Upper lobe of right lung (tissue), 1 donor: ENCODE measurements at places on chromosomes 1 and 21. TPM values are rescaled to one million over a fixed set of nuclear protein-coding genes. Genes with fewer than 3 reads are reported as not detected.

DYNLT5 gene
- 3.3 TPM for total RNA-seq

PLA2G2A gene
- total RNA-seq = 19.7 TPM

S100A3 gene
- 1.3 TPM for total RNA-seq

LRRC40 gene
- total RNA-seq = 10.3 TPM

RXRG gene
- 9.1 TPM for total RNA-seq

KRTAP19-1 gene
- total RNA-seq = not detected

SLC16A4 gene
- 15.9 TPM for total RNA-seq

LAMB3 gene
- total RNA-seq = 83.3 TPM

DNA sequence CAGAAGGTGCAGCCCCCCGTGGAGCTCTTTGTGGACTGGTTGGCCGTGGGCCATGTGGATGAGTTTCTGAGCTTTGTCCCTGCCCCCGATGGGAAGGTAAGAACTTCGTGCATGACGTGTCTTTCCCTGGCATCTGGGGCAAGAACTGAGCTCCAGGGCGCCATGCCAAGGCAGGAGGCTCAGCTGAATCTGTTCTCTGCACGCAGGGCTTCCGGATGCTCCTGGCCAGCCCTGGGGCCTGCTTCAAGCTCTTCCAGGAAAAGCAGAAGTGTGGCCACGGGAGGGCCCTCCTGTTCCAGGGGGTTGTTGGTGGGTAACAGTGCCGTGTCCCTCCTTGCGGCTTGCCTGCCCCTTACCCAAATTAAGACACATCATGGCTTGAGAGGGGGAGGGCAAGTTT, 27.7 kb downstream of the PADI3 start:
- peak; percentile 64 for DNase-seq
- H3K27ac ChIP-seq = no peak overlapping the region
- peaks cover under 1% of the 10 kb centered on the region for H3K4me1 ChIP-seq
- H3K27me3 ChIP-seq = peaks cover 11% of the 10 kb centered on the region
- no peak overlapping the region for H3K4me3 ChIP-seq

DNA sequence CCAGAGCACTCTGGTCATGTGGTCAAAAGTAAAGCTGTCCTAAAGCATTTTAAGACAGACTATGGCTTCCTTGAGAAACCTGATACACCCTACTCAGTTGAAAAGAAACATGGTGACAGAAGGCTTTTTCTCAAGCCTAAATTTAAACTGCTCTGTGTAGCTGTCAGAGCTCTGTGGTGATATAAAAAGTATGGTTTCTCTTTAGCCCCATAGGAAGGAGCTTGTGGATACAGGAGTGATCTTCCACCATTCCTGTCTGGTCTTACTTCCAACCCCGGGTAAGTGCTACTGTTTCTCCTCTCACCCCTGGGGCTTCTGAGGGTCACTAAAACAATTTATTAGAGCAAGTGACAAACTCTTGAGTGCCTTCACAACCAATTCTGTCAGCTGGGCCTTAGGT, 8.5 kb downstream of the TP53BP2 start:
- no peaks in the 10 kb centered on the region for H3K36me3 ChIP-seq
- H3K4me3 ChIP-seq = no peak overlapping the region
- no peak overlapping the region for H3K27ac ChIP-seq

- no peaks in the 10 kb centered on the region for H3K36me3 ChIP-seq
- H3K27me3 ChIP-seq = no peaks in the 10 kb centered on the region
- H3K4me3 ChIP-seq = peak overlapping the region; percentile 97
- H3K27ac ChIP-seq = peak overlapping the region; percentile 100
Observed at GRCh38 chr1:114758256-114758832, 560 bp upstream of the CSDE1 start.

- no peaks in the 10 kb centered on the region for H3K36me3 ChIP-seq
- no peak overlapping the region for H3K4me3 ChIP-seq
- H3K27me3 ChIP-seq = peaks cover 11% of the 10 kb centered on the region
- no peaks in the 10 kb centered on the region for H3K4me1 ChIP-seq
- no peak for DNase-seq
Observed at GRCh38 chr1:153246018-153246417, 13.5 kb upstream of the LORICRIN start.

- no peak for DNase-seq
- no peak overlapping the region for H3K27ac ChIP-seq
- H3K36me3 ChIP-seq = no peaks in the 10 kb centered on the region
- H3K4me1 ChIP-seq = no peaks in the 10 kb centered on the region
Observed at GRCh38 chr1:5780324-5780716, 211.9 kb downstream of the NPHP4 start.

DNA sequence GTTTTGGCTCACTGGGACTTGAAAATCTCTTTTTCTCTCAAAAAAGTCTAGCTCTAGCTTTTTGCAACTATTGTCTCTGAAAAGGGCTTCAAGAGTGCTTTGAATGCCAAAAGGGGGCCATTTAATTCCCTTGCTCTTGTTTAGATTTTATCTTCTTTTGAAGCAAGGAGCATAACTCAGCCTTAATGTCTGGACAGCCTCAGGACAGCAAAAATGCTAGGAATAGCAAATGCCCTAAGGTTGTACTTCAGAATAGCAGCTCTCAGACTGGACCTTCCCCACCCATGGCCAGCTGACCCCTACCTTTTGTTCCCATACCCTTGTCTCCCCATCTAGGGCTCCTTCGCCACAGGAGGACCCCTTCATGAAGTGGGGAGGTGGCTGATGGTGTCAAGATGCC, 121.4 kb downstream of the KCNK1 start:
- no peak for DNase-seq
- no peaks in the 10 kb centered on the region for H3K4me1 ChIP-seq
- no peak overlapping the region for H3K4me3 ChIP-seq

DNA sequence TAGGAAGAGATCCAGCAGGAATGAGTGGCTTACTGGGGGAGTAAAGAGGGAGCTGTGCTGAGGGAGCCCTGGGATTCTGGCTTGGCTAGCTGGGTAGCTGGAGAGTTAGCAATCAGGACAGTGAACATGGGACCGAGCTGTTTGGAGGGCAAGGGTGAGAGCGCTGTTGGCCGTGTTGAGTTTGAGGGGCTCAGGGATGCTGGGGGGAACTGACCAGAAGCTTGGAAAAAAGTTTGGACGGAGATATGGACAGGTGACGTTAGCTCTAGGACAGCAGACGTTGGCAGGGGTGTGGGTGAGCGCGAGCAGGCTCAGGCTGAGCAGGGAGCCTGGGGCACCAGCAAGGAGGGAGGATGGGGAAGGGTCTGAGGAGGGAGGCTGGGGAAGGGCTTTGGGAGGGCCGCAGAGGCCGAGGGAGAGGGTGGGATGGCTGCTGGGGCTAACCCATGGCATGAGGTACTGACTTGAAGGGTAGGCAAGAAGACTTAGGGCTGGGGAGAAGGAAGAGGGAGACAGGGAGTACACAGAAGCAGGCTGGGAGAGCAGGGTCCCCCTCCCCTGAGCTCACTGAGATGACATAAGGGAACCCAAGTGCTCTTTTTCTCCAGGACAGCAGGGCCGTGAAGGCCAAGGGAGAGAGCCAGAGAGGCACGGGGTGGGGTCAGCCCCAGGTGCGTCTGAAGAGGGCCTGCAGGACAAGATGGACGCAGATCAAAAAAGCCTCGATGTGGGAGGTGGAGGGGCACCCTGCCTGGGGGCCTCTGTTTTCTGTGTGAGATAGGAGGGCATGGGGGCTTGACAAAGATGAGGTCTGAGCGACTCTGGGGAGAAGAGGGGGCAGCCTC, 8.2 kb downstream of the SH2D2A start:
- peaks cover 18% of the 10 kb centered on the region for H3K4me1 ChIP-seq
- no peak overlapping the region for H3K27ac ChIP-seq
- no peaks in the 10 kb centered on the region for H3K36me3 ChIP-seq
- DNase-seq = no peak
- no peak overlapping the region for H3K4me3 ChIP-seq

DNA sequence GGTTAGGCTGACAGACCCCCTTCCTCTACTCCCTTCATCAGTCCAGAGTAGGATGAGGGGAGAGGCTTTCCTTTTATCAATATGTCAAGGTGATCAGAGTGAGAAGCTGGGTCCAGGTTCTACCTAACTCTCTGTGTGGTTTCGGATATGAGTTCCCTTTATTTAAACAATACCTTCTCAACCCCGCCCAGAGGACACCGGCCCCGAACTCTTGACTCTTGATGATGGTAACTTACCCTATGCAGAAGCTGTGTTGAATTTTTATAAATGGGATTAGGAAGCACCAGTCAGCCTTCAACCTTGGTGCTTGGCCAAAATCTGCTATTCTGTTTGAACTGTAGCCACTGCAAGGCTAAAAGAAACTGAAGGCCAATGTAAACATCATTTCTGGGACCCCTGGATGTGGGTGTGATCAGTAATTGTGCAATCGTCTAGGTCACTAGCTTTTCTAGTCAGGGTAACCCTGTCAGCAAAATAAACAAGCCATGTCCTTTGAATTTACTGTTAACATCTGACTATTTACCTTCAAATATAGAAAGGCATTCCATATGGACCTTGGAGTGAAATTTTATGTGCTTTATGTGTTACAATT, 398.3 kb downstream of the SEC16B start:
- DNase-seq = no peak
- H3K27me3 ChIP-seq = no peaks in the 10 kb centered on the region
- H3K27ac ChIP-seq = no peak overlapping the region
- no peaks in the 10 kb centered on the region for H3K36me3 ChIP-seq
- H3K4me3 ChIP-seq = no peak overlapping the region

DNA sequence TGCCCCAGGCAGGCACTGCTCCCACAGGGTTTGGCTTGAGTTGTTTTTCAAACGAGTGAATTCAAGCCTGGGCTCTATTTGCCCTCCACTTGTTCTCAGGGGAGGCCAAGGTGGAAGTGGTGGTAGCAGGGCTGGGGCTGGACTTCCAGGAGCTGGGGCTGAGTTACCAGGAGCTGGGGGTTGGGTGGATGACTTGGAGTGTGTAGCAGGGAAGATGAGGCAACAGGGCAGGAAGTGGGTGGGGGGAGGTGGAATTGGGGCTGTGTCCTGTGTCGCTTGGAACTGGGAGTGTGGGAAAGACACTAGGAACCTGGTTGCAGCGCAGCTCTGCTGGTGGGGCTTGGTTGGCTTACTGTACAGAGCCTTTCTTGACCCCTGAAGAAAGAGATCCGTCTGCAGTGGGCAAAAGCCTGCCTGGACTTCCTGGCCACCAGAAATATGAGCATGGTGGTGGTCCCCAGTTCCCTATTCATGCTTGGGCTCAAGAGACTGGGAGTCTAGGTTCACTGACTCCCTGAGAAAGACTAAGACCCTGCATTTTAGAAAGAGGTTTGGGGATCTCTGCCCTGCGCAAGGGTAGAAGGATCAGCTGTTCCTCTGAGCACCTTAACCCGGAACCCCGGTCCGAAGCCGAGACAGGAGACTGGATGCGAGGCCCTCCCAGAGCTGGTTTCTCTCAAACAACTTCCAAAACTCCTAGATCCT, 3.1 kb downstream of the TFAP2E start:
- H3K27ac ChIP-seq = no peak overlapping the region
- DNase-seq = peak; percentile 69
- H3K4me1 ChIP-seq = peaks cover 8% of the 10 kb centered on the region
- H3K36me3 ChIP-seq = no peaks in the 10 kb centered on the region
- peak overlapping the region; percentile 52 for H3K4me3 ChIP-seq
- H3K27me3 ChIP-seq = peaks cover 5% of the 10 kb centered on the region

- no peak overlapping the region for H3K4me3 ChIP-seq
- no peak overlapping the region for H3K27ac ChIP-seq
- H3K27me3 ChIP-seq = no peaks in the 10 kb centered on the region
- H3K36me3 ChIP-seq = no peaks in the 10 kb centered on the region
Observed at GRCh38 chr1:42737257-42737656, 2.8 kb downstream of the CLDN19 start.

GRCh38 chr1:89822999-89823628, 2.3 kb downstream of the LRRC8D start:
- no peak for DNase-seq
- peaks cover 23% of the 10 kb centered on the region for H3K4me1 ChIP-seq
- no peak overlapping the region for H3K4me3 ChIP-seq
- H3K27ac ChIP-seq = no peak overlapping the region

- no peaks in the 10 kb centered on the region for H3K4me1 ChIP-seq
- no peaks in the 10 kb centered on the region for H3K27me3 ChIP-seq
- no peak for DNase-seq
- H3K36me3 ChIP-seq = no peaks in the 10 kb centered on the region
Observed at GRCh38 chr1:183200451-183200850, 14.4 kb downstream of the LAMC2 start.

- peaks cover 31% of the 10 kb centered on the region for H3K4me1 ChIP-seq
- peak overlapping the region; percentile 92 for H3K4me3 ChIP-seq
- H3K27ac ChIP-seq = peak overlapping the region; percentile 100
- H3K36me3 ChIP-seq = peaks cover 20% of the 10 kb centered on the region
Observed at GRCh38 chr1:53197291-53198200, 922 bp downstream of the CPT2 start.

DNA sequence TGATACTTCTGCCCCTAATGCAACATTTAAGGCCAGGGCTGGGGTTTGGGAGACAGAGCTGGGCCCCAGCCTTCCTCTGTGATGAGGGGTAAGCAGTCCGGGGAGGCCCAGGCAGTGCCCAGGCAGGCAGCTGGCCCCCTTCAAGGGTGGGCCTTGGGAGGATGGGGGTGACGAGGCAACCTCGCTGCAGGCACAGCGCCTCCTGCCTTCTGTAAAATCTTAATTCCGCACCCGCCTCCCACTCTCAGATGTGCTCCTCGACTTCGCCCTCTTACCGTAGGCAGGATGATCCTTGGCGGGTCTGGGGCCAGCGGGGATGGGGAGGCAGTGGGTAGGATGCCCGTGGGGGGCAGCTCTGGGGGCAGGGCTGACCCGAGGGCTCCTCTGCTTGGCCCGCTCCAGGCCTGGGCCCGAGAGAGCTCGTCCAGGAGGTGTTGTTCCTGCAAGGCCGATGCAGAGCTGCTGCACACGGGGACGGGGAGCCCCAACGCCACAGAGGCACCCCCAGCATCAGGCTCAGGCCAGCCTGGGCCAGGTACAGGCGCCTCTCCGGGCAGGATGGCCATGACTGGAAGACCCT, 9.1 kb downstream of the C21orf58 start:
- no peak for DNase-seq
- H3K27me3 ChIP-seq = no peaks in the 10 kb centered on the region
- H3K27ac ChIP-seq = no peak overlapping the region
- H3K4me1 ChIP-seq = no peaks in the 10 kb centered on the region
- H3K4me3 ChIP-seq = no peak overlapping the region

DNA sequence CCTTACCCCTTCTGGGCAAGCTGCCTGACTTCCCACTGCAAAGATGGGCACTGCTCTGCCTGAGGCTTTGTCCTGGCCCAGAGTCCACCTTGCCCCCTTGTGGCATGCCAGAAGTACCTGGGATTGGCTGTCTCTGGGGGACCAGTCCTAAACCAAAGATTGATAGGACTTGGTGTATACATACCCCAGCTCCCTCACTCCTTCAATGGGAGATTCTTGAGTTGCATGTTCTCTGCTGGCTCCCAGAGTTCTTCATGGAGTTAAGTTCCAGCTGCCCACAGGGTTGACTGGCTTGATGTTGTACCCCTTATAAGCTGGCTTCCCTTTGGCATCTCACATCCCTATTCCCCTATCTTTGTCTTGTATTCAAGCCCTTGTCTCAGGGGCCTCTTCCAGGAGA, 244.8 kb downstream of the GRIK3 start:
- no peaks in the 10 kb centered on the region for H3K4me1 ChIP-seq
- H3K27ac ChIP-seq = no peak overlapping the region
- H3K36me3 ChIP-seq = no peaks in the 10 kb centered on the region
- H3K4me3 ChIP-seq = no peak overlapping the region
- H3K27me3 ChIP-seq = peaks cover 13% of the 10 kb centered on the region
- no peak for DNase-seq

- no peak for DNase-seq
- H3K36me3 ChIP-seq = no peaks in the 10 kb centered on the region
- no peak overlapping the region for H3K27ac ChIP-seq
- H3K4me1 ChIP-seq = peaks cover 12% of the 10 kb centered on the region
- no peak overlapping the region for H3K4me3 ChIP-seq
Observed at GRCh38 chr1:34829250-34829649, 30.3 kb downstream of the SMIM12 start.

GRCh38 chr1:50917138-50918137, 42.6 kb downstream of the FAF1 start:
- no peak for DNase-seq
- no peaks in the 10 kb centered on the region for H3K27me3 ChIP-seq
- H3K27ac ChIP-seq = no peak overlapping the region
- H3K4me1 ChIP-seq = no peaks in the 10 kb centered on the region
- no peaks in the 10 kb centered on the region for H3K36me3 ChIP-seq
